B cell (primary cell): ENCODE measurements at places on chromosomes 7 and 10. TPM values are rescaled to one million over a fixed set of nuclear protein-coding genes. Genes with fewer than 3 reads are reported as not detected.

- DNase-seq = no peak
Measured at GRCh38 chr10:86970162-86970981, 2.1 kb downstream of the ADIRF start.

DNA sequence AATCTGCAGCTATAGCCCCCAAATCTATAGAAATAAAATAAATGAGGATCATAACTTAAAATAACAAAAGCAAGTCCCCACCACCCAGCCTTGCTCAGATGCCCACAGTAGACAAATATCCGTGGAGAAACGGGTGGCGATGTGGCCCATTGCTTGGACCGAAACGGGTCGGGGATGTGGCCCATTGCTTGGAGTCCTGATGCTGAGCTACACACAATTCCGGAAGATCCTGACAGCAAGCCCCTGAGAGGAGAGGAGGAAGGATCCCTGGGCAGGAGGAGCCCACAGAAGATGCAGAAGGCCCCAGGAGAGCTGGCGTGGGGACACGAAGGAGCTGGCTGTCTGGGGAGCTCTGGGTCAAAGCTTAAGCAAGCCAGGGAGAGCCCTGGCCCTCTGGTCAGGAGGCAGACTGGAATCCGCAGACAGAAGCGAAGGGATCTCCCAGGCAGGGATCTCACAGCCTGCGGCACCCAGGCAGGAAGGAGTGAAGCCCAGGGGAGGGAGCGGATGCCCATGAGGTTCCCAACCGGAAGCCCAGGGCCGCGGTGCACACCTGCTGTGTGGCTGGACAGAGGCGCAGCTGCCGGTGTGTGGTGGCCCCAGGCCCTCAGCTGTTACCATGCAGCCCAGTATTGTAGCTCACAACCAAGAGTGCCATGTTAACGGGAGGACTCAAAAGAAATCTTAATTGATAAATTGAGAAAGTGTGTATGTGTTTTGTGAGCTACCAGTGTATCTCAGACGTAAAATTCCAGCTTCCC is 138.8 kb downstream of the ADARB2 start:
- no peak for DNase-seq

DNA sequence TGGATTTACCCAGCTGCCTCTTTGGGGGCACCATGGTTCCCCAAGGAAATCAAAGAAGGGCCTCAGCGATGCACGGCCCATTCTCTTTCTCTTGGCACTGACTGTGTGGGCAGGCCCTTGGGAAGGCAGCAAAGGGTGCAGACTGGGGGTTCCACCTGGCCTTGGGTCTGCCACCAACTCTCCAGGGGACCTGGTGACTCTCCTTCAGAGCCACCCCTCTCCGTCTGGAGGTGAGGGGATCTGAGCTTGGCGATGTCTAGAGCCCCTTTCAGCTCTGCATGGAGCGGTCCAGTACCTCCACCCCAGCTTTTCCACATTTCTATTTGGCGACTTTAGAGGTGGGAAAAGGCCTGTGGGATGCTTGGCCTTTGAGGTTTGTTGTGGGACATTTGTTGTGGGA is 69.1 kb downstream of the C10orf120 start:
- DNase-seq = no peak

- no peak for DNase-seq
Measured at GRCh38 chr10:93436591-93437085, 45.5 kb downstream of the MYOF start.

- DNase-seq = no peak
Measured at GRCh38 chr7:108145401-108145800, 15.2 kb upstream of the LAMB4 start.

Gene ADCY1
- total RNA-seq = 0.05 and 0.17 TPM in 2 replicates

Gene HOXA3
- total RNA-seq = not detected in 2 replicates

Gene KDM7A
- total RNA-seq = 44.3 and 50.8 TPM in 2 replicates
